ENCODE measurements at places on chromosomes 3 and 15. TPM values are rescaled to one million over a fixed set of nuclear protein-coding genes. Genes with fewer than 3 reads are reported as not detected.

LRRC15 gene
- 0.26 TPM for total RNA-seq

CRYGS gene
- total RNA-seq, result 0.94 TPM

GOLGA8J gene
- total RNA-seq, result 0.09 TPM

PRSS50 gene
- total RNA-seq, result not detected

RPL14 gene
- total RNA-seq, result 377 TPM

COL7A1 gene
- 27.0 TPM for total RNA-seq

BCL2A1 gene
- 8.8 TPM for total RNA-seq

MEGF11 gene
- total RNA-seq, result not detected

CD200 gene
- under 0.01 TPM for total RNA-seq

DCBLD2 gene
- 48.5 TPM for total RNA-seq

PDE8A gene
- 17.3 TPM for total RNA-seq

CCDC54 gene
- total RNA-seq, result not detected

Data from bronchial smooth muscle cell (primary cell).